Stimulated activated CD8-positive, alpha-beta memory T cell treated with anti-CD3 and anti-CD28 coated beads, Interleukin-7, amount 100 ng/mL, for 48 hours (primary cell): ENCODE measurements at places on chromosomes 3 and 15.

- DNase-seq: no peak
Measured at GRCh38 chr15:56672721-56673120, 60.6 kb downstream of the ZNF280D start.

DNA sequence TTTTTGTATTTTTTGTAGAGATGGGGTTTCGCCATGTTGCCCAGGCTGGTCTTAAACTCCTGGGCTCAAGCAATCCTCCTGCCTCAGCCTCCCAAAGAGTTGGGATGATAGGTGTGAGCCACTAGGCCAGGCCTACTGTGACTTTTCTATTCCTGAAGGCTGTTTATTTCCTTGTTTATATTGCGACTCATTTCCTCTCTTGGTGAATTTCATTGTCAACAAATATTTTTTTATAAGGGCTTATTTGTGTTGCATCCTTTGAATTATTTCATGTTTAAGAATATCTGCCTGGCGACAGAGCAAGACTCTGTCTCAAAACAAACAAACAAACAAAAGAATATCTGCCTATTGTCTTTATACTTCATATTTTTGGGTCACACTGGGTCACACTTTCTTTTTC, 29.4 kb upstream of the MCCC1 start:
- DNase-seq: no peak

- DNase-seq: no peak
Measured at GRCh38 chr3:104526901-104527401, 839.8 kb upstream of the ALCAM start.

- DNase-seq: no peak
Measured at GRCh38 chr3:126101521-126101982, 17.6 kb upstream of the SLC41A3 start.

GRCh38 chr3:65401359-65402305, 637.1 kb downstream of the MAGI1 start:
- DNase-seq: no peak

GRCh38 chr3:26719134-26719533, 96.6 kb downstream of the LRRC3B start:
- DNase-seq: no peak

- DNase-seq: no peak
Measured at GRCh38 chr3:101695779-101696372, 9.4 kb upstream of the RPL24 start.

DNA sequence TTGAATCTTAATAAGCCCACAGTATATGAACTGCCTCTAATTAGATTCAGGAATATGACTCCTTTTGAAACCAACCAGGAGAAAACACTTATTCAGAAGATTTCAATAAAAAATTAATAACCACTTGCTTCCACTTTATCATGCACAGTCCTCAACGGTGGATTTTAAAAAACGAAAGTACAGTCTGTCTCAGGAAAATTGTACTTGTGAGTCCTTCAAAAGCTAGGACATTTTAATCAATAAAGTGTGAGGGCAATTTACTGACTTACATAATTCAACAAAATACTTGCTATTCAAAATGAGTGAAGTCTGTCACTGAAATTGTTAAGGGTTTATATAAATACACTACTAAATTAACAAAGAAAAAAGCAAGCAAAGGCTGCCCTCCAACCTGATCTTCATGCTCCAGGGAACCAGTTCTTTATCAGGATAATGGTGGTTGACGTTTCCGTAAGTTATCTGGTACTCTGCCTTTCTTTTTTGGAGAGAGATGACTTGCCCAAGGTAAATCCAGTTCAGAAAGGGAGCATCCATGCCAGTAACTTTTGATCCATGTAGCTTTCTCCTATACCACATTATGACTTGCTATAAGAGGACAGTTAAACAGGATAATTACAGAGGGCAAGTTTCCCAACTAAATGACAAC, 17.0 kb downstream of the SUCLG2 start:
- no peak for DNase-seq

DNA sequence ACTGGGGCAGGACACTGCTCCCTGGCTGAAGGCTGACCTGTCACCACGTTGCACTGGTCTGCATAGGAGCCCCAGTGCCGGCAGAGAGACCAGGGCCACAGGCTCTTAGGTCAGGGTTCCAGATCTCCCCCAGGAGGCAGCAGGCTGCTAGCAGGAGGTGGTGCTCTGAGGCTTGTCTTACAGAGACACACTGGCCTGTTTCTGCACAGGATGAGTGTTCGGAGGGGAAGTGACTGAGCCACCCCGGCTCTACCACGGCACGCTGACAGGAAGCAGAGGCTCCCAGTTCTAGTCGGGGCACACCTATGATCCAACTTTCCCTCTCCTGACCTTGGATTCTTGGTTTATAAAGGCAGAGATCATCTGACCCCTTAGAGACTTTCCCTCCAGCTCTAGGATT, 8.6 kb downstream of the FBXL22 start:
- no peak for DNase-seq

DNA sequence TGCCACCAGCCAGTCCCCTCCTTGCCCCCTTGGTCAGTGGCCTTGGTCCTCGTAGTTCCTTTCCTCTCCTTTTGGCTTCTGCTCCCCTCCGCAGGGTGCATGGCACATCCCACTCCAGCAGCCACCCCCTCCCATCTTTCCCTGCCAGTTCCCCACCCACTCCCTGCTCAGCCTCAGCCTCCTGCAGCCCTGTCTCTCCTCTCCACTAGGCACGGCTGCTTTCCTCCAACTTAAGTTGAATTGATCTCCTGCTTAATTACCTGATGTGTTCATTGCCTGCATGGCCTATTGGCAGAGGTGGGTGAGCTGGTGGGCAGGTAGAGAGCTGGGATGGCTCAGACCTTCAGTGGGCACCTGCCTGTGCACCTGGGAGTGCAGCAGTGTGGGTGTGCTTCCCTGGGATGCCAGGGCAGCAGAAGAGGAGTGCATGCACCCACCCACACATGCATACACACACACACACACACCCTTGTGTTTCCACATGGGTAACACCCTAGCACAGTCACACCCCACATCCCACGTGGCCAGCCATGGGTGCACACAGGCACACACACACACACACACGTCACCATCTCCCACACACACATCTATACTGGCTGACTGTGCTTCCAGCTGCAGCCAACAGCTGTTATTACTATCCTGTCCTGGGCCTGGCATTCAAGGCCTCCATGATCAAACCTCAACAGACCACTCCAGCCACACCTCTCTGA, 30.9 kb downstream of the C3orf18 start:
- DNase-seq: no peak

DNA sequence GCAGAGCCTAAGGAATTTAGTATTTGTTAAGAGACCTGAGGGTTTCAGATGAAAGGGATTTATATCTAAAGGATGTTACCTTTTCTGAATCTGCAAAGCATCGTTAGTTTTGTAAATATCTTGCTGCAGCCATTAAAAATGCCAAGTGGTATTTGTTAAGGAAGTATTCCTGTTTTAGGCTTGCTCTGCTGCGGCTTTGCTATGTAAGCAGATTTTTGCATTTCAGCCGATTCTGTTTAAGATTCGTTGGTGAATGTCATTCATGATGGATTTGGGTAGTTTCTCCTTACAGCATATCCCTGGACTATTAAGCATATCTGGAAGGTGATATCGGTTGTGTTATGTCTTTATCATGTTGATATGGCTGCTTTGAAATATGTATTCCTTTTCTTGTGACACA, 1.0 kb downstream of the USP8 start:
- DNase-seq: no peak

- DNase-seq: no peak
Measured at GRCh38 chr15:39704689-39705088, 78.0 kb downstream of the FSIP1 start.

- no peak for DNase-seq
Measured at GRCh38 chr15:62067448-62068044, 769 bp downstream of the C2CD4A start.

GRCh38 chr15:91780387-91780786, 73.1 kb upstream of the SLCO3A1 start:
- no peak for DNase-seq

DNA sequence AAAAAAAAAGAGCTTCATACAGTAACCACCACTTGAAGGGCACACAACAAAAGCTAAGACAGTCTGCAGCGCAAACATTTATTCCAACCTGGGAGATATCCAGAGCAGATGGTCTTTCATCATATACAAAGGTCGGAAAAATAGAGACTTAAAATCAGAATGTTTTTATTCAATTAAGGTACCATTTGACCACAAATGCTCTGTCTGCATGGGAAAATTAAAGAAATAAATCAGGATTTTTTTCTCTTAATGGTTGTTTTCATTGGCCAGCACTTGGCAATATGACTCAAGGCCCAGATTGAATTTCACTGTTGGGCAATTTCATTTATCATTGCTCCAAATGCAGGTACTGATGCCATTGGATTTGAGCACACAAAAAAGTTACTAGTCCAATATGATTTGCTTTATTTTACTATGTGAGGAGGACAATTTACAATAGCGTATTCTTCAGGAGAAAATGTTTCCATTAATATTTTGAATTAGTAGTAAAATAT, 145.9 kb upstream of the AGTR1 start:
- DNase-seq: no peak

DNA sequence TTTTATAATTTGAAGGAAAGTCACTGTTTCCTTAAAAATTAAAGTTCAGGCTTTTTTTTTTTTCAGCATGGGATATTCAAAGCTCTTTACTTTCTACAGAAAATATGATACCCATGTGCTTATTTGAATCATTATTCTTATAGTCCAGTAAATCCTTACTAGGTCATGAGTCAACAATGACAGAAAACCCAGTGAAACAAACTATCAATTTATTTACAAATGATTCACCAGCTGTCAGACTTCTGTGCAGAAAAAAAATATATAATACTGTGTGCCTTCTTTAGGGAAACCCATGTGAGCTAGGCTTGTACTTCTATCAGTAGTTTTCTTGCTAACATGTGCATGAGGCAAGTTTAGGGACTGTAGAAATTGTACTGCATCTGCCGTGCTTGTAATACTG, 1.2 kb downstream of the ACP3 start:
- no peak for DNase-seq

DNA sequence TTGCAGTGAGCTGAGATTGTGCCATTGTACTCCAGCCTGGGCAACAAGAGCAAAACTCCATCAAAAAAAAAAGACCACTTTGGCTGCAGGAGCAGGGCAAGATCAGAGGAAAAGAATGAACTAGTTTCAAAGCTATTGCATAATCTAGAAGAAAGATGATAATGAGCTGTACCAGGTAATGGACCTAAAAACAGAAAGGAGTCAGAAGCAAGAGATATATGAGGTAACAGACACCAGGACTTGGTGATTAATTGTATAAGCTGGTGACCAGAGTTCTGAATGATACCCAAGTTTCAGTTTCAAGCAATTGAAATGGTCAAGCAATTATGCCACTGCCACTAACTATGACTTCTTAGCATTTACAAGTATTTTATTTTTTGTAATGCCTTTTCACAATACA, 2.9 kb downstream of the POLQ start:
- DNase-seq: no peak

DNA sequence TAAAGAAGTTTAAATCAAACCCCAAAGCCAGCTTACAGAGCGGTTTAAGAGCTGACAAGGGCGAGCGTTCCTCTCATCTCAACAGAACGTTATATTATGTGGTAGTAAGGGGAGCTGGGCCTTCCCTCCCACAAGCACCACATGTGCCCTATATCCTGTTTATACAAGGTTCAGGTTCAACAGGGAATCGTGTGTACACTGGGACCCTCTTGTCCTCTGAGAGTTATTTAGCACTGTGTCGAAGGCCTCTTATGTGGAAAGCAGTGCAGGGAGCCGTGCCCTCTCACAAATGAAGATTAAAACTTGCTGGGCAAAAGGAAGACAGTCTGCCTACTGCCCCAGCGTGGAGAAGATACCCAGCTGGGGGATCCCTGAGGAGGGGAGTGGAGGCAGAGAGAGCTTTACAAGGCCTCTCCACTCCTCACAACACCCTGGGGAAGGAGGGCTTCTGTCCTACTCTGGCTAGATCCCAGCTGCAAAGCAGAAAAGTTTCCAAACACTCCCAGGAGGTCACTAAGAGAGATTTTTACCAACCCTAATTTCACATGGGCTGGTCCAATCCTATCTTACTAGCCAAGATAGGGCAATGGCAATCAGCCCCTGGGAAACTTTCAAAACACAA, 2.9 kb downstream of the TLE3 start:
- DNase-seq: no peak

- no peak for DNase-seq
Measured at GRCh38 chr3:149647285-149647684, 10.5 kb downstream of the WWTR1 start.

DNA sequence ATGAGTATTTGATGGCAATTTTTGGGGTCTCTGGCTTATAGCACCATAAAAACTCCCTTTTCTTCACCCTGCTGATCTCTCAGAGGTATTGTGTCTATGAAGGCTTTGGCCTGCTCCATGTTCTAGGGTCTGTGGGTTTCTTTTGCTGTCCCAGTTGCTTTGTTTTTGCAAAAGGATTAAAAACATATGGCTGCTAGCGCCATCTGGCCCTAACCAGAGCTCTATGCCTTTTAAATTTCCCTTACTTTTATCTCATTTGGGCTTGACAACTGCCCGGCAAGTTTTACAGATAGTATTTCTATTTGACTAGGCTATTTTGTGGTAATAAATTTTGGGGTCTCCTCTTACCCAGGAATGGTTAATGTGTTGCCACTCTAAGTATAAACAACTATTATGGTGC, 6.4 kb upstream of the GHRL start:
- DNase-seq: no peak

GRCh38 chr3:141055136-141055535, 4.0 kb downstream of the SPSB4 start:
- DNase-seq: no peak

DNA sequence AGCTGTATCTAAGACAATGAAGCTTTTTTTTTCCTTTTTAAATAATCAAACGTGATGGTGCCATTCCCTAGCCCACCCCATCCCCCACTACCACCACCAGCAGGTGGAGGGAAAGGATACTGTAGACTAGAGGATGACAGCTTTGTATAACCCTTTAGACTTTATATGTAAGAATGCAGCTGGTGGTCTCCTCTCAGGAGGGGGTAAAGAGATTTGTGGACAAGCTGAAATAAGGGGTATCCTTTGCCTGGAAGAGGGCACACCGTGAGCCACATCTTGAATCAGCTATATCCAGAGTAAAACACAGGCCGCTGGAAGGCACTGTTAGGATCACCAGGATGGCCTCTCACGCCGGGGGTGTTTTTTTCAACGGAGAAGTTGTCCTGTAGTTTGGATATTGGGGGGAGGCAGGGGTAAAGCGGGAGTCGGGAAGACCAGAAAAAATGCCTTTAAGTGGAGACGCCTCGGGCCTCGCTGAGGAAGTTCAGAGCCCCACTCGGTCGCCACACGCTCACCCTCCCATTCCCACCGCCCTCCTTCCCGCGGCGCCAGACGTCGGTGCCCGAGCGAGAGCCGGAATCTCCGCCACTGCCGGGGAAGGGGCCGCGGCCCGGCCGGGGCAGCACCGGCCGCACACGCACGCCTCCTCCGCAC, 986 bp downstream of the KPNA4 start:
- no peak for DNase-seq

DNA sequence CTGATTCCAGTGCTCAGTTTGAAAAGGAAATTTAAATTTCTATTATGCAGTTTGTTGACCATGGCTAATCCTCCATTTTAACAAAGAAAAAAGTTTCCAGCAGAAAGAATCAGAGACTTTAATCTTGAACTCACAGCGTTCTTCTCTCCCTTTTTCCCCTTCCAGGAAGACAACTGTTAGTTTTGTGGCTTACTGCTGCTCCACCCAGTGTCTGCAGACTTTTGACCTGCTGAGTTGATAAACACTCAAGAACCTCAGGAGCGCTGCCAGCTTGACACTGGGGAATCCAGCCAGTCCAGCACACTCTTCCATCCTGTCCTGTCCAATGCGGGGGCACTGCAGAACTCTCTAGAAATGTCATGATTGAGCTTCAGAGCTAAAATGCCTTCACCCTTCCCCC, 134.6 kb downstream of the LRRC28 start:
- DNase-seq: no peak

GRCh38 chr3:127953091-127954035, 38.3 kb downstream of the KBTBD12 start:
- no peak for DNase-seq
